ENCODE measurements at places on chromosomes 6 and 20.

DNA sequence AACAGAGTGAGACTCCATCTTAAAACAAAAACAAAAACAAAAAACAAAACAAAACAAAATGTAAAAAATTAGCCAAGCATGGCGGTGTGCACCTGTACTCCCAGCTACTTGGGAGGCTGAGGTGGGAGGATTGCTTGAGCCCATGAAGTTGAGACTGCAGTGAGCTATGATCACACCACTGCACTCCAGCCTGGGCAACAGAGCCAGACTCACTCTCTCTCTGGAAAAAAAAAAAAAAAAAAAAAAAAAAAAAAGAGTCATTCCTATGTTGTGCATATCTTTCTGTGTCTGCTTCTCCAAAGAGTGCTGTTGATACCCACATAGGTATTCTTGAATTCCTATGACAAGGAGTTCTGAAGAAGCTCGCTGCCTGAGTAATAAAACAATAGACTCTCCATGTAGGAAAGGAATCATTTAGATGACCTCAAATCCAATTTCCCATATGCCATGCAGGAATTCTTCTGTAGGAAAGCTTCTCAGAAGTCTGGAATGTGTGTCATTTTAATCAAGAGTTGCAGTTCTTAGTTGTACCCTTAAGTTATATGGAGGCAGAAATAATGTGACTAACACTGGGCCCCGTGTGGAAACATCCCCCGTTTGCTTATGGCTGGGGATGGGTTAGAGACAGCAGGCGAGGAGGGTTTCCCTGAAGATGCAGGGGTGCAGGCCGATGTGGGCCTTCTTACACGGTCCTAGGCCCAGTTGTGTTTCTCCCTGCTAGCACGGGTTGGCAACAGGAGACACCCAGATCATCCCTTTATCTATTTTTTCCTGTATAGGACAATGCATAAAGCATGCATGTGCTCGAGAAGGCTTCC is 79.4 kb downstream of the ZDHHC14 start:
- no peak for DNase-seq

- DNase-seq = no peak
These were observed 24.4 kb downstream of the GRIK2 start for GRCh38 chr6:101417900-101418299.

- DNase-seq = no peak
These were observed 69.5 kb downstream of the LCA5 start for GRCh38 chr6:79467716-79468115.

GRCh38 chr20:63572788-63573646 is 1.0 kb downstream of the HELZ2 start:
- DNase-seq = no peak

DNA sequence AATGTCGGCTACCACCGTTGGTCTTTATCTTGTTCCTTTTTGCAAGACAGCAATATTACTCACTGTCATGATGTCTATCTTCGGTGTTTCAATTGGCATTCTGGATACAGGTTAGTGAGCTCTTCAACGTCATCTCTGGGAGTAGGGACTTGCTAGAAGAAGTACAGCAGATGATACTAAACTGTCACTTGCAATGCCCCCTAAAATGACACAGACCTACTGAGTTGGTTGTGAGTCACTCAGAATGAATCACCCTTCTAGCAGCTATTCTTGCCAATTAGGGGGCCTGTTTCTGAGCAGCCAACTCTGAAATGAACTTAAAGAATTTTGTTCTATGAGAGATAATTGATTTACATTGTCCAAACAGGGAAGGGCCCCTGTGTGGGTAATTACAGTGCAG is 176.5 kb downstream of the SLC16A10 start:
- no peak for DNase-seq

DNA sequence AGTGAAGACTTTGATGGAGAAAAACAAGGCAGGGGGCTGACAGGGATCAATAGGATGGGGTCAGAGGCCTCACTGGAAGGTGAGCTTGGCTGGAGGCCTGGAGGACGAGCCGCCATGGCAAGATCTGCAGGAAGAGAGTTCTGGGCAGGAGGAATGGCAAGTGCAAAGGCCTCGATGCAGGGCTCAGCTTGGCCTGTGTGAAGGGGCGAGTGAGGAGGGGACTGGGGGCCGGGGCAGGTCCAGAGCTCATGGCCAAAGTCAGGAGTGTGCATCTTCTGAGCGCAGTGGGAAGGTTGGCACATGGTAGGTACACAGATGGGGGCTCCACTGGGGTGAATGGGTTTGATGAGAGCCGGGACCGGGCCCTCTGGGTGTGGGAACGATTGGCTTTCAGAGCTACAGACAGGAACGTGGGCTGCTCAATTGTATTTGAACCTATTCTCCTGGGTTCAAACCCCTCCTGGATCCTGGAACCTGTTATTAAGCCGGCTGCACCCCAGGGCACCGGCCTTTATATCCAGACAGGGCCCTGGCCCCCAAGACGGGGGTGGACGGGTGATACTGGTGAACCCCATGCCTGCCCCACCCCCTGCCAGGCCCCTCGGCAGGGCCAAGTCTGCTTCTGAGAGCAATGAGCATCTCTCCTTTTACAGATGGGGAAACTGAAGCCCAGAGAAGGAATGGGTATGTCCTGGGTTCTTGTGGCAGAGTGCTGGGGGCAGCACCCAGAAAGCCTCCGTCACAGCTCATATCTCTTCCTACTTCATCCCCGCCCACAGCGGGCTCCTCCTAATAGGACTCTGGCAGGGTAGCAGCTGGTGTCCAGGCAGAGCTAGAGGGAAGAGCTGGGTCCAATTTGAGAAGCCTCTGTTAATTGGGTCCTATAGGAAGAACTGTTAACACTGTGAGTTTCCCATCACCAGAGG is 106.1 kb downstream of the CEBPB start:
- DNase-seq = no peak

DNA sequence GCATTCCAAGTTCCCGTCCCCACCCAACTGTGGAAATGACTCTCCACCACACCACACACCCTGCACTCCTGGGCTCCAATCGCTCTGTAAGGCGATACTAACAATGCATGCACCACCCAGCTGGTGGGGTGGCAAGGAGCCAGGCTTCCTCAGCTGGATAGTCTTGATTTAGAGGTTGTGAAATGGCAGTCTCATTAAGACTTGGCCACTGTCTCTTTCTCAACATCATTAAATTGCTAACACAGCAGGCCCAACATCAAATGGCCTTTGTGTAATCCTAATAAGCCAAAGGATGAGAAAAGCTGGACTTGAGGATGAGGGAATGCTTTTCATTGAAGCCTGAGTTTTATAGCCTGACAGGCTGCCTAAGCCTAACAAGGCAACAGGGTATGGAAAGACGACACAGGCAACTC is 223.7 kb downstream of the GMDS start:
- DNase-seq = no peak

- DNase-seq = no peak
These were observed 18.7 kb upstream of the TOP1 start for GRCh38 chr20:41009946-41010345.

DNA sequence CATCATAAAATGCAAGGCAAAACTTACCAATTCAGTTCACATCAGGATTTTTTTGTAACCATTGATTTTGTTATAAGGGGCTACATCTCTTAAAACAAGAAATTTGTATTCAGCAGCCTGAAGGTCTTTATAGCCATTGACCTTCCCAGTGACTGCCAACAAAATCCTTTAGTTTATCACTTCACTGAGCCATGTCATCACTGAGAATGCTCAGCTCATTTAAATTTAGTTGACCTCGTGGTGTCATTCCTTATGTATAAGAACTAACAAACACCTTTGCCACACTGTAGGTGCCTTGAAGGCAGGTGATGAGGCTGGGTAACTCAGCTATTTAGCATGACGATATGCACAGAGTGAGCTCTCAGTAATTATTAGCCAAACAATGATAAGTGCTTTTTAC is 77.7 kb downstream of the GRM1 start:
- no peak for DNase-seq

DNA sequence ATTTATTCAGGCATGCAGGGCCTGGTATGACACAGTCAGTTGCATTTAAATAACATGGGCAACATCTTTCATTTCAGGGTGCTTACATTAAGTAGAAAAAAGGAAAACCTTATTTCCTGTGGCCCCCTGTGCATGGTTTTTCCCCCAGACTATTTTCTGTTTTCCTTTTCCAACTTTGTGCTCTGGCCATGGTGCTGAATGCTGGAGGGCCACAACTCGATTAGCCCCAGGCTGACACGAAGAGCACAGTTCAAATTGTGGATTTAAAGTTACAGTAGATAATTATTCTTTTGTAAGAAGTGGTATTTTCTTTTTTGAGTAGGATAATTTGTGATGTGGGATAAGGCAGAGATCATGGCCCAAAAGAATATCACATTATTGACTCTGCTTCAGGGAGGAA is 332.0 kb downstream of the HAO1 start:
- DNase-seq = no peak

DNA sequence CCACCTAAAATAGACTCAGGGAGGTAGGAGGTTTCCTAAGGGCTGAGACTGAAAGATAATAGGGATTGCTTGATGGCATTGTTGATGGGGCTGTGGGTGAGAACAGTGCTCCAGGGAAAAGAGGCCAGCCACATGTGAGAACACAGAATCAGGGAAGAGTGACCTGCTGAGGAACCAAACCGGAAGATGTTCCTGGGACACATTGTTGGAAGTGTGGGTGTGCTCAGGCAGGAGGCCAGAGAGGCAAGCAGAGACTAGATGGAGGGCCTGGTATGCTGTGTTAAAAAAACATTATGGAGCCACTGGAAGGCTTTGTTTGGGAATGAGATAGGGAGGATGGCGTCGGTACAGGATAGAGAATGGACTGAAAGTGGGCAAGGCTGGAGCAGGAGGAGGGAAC is 23.3 kb downstream of the RNF144B start:
- DNase-seq = no peak

DNA sequence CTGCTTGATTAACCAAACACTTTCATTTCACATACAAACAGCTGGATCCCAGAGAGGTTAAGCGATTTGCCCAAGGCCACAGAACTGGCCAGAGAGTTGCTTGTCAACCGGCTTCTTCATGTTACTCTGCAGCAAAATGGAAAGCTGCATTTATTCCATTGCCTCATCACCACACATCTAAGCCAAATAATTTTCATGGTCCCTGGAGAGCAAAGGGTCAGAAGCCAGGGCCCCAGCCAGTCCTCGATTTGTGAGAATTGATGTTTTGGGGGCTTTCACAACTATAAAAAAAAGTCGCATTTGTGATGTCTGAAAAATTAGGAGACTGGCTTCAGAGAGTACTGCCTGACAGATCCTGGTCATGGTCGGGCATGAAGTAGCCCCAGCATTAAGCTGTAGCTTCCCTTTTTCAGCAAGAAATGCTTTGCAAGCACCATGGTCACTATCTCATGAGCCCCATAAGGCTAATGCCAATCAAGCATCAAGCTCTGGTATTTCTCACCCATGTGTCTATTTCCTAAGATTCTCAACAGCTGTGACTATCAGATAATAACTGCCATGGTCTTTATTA is 95.8 kb downstream of the BANF2 start:
- DNase-seq = no peak

- DNase-seq = no peak
These were observed 65.4 kb upstream of the PHIP start for GRCh38 chr6:79143320-79143898.

- no peak for DNase-seq
These were observed 29.5 kb upstream of the ADGRF1 start for GRCh38 chr6:47071681-47072080.

DNA sequence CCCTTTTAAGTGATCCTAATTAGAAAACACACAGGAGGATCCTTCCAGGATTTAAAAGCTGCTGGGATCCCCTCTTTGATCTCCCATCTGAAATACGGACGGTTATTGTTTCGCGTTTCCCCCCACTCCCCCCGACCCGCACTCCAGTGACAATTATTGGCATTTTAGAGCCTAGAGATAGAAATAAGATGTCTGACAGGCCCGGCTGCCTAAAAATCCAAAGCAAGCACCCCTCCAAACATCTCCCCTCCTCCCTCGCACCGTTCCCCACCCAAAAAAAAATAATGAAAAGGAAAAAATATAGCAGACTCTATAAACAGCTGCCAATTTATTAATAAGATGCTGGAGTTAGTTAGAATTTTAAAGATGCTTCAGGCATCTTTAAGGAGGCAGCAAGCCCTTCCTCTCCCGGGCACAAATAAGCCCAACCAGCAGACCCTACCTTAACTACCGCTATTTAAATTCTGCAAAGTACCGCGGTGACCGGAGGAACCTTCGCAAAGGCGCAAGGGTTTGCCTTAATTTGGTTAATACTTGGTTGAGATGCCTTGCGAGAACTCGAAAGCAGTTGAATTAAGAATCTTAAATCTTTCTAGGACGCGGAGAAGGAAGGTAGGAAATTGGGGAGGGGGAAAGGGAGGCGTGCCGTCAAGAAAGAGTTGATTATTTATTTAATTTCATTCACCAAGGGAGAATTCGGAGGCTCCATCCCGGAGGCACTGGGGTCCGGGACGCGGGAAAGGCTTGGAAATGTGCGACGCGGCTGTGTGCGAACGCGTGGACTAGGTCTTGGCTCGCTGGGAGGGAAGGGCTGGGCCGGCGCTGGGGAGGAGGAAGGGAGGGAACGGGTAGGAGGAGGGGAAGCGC is 1.5 kb upstream of the ISM1 start:
- no peak for DNase-seq

GRCh38 chr6:2542858-2543218 is 207.9 kb downstream of the MYLK4 start:
- no peak for DNase-seq

- DNase-seq = no peak
These were observed 173.7 kb upstream of the LRFN2 start for GRCh38 chr6:40760887-40761286.

DNA sequence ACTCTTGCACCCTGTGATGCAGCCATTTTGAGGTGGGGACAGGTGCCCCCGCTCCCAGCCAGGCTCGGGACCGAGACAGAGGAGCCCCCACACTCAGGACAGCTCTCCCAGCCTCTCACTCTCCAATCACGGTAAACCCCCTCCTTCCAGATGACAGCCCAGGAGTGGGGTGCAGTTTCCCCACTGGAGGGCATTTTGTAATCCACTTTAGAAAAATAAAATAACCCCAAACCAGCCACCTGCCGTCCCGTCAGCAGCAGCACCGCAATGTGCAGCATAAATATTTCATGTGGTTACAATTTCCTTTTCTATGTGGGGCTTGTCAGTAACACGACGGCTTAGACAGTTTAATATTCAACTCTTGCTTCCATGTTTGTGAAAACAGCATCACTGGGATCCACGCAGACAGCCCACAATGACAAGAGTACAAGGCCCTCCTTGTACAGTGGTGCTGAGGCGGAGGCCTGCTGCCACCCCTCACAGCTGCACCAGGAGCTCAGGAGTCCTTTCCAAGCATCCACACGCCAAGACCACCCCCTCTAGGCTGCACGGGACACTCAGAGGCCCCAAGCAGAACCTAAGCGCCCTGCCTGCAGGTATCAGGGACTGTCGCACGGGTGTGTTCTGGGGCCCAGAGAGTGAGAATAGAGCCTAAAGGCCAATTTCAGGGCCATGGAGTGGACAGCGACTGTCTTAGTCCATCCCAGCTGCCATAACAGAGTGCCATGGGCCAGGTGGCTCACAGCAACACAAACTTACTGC is 116.7 kb downstream of the JPH2 start:
- no peak for DNase-seq

- no peak for DNase-seq
These were observed 79.1 kb downstream of the LYRM2 start for GRCh38 chr6:89559487-89559886.
